Ovary (tissue), 10 donors: ENCODE measurements at places on chromosomes 12 and 14. TPM values are rescaled to one million over a fixed set of nuclear protein-coding genes. Genes with fewer than 3 reads are reported as not detected.

- no peak for DNase-seq
- no peak overlapping the region for H3K27ac ChIP-seq
- no peaks in the 10 kb centered on the region for H3K4me1 ChIP-seq
- no peaks in the 10 kb centered on the region for H3K36me3 ChIP-seq
Measured at GRCh38 chr12:64893961-64894360, 69.5 kb downstream of the TBC1D30 start.

DNA sequence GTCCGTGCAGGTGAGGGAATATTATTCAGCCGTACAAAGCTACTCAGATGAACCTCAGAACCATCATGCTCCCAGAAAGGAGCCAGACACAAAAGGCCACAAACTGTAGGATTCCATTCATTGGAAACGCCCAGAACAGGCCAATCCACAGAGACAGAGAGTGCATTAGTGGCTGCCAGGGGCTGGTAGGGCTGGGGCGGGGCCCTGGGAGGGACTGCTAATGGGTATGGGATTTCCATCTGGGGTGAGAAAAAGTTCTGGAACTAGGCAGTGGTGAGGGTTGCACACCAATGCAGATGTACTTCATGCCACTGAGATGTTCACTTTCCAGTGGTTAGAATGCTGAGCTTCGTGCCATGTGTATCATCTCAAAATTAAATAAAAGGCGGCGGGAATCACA is 101.1 kb downstream of the RFLNA start:
- H3K36me3 ChIP-seq = no peaks in the 10 kb centered on the region
- DNase-seq = no peak
- no peak overlapping the region for H3K27ac ChIP-seq
- H3K4me1 ChIP-seq = peaks cover 22% of the 10 kb centered on the region

DNA sequence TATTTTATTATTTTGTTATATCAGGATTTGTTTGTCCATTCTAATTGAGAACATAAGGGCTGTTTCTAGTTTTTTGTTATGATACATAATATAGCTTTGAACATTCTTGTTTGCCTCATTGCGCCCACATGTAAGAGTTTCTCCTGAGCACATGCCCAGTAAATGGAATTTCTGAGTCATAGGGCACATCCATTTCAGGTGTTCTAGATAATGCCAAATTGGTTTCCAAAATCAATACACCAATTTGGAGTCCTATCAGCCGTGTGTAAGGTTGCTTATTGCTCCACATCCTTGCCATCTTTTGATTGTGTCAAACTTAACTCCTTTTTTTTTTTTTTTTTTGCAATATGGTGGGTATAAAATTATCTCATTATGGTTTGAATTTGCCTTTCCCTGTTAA is 97.9 kb upstream of the RESF1 start:
- no peak overlapping the region for H3K4me3 ChIP-seq
- H3K27me3 ChIP-seq = no peaks in the 10 kb centered on the region

DNA sequence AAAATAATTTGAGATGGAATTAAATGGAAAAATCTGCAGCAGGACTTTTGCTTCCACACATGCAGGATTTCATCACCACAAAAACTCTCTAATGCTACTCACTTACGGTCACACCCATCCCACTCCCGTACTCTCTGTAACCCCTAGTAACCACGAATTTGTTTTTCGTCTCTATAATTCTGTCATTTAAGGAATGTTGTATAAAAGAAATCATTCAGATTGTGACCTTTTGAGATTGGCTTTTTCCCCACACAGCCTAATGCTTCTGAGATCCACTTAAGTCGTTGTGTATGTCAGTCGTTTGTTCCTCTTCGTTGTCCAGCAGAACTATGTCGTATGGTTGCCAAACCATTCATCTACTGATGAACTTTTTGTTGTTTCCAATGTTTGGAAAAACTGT is 19.8 kb upstream of the PZP start:
- no peaks in the 10 kb centered on the region for H3K36me3 ChIP-seq
- H3K4me1 ChIP-seq = no peaks in the 10 kb centered on the region
- H3K4me3 ChIP-seq = no peak overlapping the region
- no peak for DNase-seq
- no peak overlapping the region for H3K27ac ChIP-seq

DNA sequence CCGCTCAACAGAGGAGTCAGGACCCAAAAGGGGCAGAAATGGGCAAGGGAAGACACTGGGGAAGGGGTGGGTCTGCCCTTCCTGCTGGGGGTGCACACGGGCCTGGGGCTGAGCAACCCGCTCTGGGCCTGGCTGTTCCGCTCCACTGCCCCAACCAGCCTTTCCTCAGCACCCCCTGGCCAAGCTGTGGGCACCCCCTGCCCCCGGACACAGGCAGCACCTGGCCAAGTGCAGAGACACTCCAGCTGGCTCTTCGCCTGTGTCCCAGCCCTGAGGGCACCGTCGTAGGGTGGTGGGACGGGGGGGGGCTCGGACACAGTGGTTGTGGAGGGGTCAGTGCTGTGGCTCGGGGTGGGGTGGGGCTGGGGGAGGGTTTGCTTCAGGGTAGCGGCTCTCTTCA is 10.3 kb downstream of the PACS2 start:
- H3K4me1 ChIP-seq = peaks cover 25% of the 10 kb centered on the region
- no peak overlapping the region for H3K4me3 ChIP-seq
- no peaks in the 10 kb centered on the region for H3K27me3 ChIP-seq
- no peak overlapping the region for H3K27ac ChIP-seq
- DNase-seq = no peak
- no peaks in the 10 kb centered on the region for H3K36me3 ChIP-seq

GRCh38 chr12:108191938-108192337 is 62.9 kb downstream of the WSCD2 start:
- no peak overlapping the region for H3K27ac ChIP-seq
- no peaks in the 10 kb centered on the region for H3K36me3 ChIP-seq
- DNase-seq = no peak
- no peaks in the 10 kb centered on the region for H3K4me1 ChIP-seq
- no peak overlapping the region for H3K4me3 ChIP-seq

DNA sequence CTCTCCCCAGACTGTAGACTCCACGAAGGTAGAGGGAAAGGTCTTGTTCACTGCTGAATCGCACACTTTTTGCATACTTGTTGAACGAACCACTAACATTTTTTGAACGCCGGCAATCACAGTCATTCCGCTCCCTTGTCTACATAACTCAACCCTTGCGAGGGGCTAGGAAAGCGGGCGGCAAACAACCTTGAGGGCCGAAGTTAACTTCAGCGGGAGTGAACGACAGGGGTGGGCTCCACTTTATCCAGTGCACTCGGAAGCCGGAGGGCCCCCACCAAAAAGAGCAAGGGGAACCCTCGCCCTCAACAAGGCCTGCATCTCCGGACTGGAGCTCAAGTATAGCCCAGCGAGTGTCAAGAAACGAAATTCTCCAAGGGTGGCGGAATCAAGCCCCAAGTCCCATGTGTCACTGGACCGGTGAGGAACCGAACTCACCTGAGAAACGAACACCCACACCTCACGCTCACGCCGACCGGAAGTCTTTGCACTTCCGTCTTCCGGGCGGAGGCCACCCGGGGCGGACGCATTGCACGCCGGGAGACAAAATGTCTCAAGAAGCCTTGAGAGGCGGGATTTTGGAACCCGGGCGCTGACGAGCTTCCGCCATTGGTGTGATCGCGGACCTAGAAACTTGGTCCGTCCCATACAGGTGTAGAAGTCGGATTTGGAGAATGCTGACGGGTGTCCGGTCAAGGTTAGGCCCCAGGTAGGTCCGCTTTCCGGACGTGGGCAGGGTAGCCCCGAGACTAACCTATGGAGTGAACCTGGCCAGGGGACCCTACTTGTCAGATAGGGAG is at the start of gene LLPH:
Gene LLPH, minus strand, starts transcription at position 484 of the 800 bp plus-strand sequence. CDS start 1,644 bp downstream, outside the sequence.
- H3K27ac ChIP-seq = no peak within 1 kb of the TSS
- H3K4me3 ChIP-seq = peak within 1 kb of the TSS; percentile 79
- H3K27me3 ChIP-seq = no peaks in the 10 kb centered on the region
- H3K4me1 ChIP-seq = peaks cover 1% of the 10 kb centered on the region
- H3K36me3 ChIP-seq = no peaks in the 10 kb centered on the region
- peak; percentile 82 for DNase-seq

DNA sequence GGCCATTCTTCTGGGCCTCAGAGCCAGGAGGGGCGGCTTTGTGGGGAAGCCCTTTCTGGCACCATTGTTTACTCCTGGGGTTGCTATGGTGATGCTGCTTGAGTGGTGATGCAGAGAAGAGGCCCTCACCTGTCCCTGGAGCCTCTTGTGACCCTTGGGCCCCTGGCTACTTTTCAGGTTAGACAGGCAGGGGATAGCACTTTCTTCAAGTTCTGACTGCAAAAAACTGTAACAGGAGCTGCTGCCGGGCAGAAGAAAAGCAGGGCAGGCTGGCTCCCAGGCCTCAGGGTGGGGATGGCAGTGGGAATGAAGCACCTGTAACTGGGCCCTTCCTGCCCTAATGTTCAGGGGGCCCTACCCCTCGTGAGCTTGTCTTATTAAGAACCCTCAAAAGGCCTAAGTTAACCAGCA is at the start of gene TEX52:
Gene TEX52, minus strand, starts transcription at position 19 of the 411 bp plus-strand sequence. Its CDS starts 13 bp downstream, at position 6.
- H3K27me3 ChIP-seq = no peaks in the 10 kb centered on the region
- DNase-seq = no peak
- no peak within 1 kb of the TSS for H3K4me3 ChIP-seq
- H3K4me1 ChIP-seq = peaks cover 4% of the 10 kb centered on the region
- H3K36me3 ChIP-seq = no peaks in the 10 kb centered on the region

DNA sequence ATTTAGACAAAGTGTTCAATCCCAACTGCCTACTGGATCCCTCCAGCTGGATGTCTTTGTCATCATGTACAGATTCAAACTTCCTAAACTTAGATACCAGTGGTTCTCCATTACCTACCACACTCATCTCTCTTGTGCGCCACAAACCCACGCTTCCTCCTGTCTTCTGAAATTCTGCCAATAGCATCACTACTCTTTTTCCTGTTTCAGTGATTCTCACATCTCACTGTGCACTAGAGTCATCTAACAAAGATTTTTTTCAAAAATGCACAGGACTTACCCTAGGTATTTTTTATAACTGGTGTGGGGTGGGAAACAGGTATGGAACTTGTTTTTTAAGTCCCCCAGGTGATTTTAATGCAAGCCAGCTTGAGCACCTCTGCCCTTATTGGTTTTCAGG is 5.9 kb downstream of the PSMB5 start:
- peaks cover 3% of the 10 kb centered on the region for H3K4me1 ChIP-seq
- no peaks in the 10 kb centered on the region for H3K36me3 ChIP-seq
- no peaks in the 10 kb centered on the region for H3K27me3 ChIP-seq
- no peak overlapping the region for H3K27ac ChIP-seq

Gene TAS2R13
- total RNA-seq = 1.5 TPM

Gene LMNTD1
- total RNA-seq = 0.27 TPM

Gene PPTC7
- total RNA-seq = 24.4 TPM

Gene CSRP2
- 16.6 TPM for total RNA-seq

Gene LIN7A
- 6.6 TPM for total RNA-seq
